ENCODE measurements at places on chromosomes 6 and 20.

DNA sequence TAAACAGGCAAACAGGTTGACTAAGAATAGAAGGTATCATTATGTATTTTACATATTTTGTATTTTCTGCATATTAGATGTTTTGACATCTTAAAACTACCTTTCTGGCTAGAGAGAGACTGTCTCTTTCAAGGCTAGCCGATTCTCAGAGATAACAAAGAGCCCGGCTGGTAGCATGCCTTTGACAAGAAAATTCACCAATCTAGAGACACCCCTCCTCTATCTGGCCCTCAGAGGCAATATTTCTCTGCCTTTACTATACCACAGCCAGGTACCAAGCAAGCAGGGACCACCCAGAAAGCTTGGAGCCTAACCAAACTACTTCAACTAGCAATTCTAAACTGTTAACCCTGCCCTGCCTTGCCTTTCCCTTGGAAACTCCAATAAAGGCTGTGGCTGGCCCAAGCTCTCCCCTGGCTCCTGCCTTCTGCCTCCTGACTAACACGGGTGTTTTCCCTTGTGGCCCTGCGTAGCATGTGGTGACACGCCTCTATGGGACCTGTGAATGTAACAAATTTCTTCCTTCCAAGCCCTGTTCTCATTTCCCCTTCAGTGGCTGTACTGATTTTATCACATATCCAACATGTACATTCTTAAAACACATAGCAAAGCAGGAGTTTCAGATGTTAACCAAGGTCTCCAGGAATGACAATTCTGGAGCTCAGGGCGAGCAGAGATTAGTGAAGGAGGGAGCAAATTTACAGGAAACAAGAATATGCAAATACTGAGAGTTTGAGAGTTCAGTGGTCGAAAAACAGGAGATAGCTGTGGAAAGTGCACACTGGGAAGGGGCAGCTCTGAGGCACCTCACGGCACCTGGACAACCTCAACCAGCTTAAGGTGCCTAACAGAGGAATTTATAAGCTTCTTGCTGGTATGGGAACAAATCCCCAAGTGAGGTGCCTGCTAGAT, 120.8 kb downstream of the BACH2 start:
- no peak for DNase-seq

- no peak for DNase-seq
Observed at GRCh38 chr6:4280707-4281106, 145.3 kb upstream of the ECI2 start.

DNA sequence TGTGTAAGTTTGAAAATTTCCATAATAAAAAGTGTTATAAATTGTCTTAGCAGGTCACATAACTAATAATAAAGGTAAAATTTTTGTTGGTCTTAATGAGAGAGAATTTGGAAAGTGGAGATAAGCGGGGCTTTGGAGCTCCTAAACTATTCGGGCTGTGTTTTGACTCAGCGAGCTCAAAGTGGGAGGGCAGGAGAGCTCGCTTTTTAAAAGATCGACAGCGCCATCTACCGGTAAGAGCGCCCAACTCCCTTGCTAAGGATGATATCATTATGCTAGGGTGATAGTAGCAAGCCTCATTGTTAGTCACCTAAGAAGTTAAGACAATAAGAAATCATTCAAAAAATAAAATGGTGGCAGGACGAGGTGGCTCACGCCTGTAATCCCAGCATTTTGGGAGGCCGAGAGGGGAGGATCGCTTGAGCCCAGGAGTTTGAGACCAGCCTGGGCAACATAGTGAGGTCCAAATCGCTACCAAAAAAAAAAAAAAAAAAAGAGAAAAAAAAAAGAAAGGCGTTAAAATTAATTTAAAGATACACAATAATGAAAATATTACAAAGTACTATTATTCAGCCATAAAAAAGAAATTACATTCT, 24.8 kb downstream of the C6orf15 start:
- peak; percentile 87 for DNase-seq

GRCh38 chr6:84360039-84360438, 132.6 kb upstream of the CEP162 start:
- no peak for DNase-seq

GRCh38 chr6:127347178-127347577, 3.8 kb upstream of the ECHDC1 start:
- no peak for DNase-seq

- DNase-seq = no peak
Observed at GRCh38 chr6:1516742-1517520, 92.8 kb upstream of the FOXC1 start.

- no peak for DNase-seq
Observed at GRCh38 chr20:62320581-62321354, 18.0 kb downstream of the ADRM1 start.

DNA sequence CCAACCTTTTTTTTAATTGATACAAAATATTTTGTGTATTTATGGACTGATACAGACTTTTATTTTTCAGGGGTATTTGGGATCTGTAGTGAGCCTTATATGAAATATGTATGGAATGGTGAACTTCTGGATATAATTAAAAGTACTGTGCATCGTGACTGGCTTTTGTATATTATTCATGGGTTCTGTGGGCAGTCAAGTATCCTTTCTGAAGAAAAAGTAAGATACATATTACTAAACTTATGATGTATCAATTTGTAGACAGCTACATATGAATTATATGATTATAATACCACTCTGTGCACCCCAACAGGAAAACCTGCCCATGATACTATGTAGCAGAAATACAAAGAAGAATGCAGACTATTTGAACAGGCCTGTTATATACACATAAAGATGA, 47.2 kb downstream of the FIG4 start:
- no peak for DNase-seq

- DNase-seq = no peak
Observed at GRCh38 chr20:57505979-57506378, 19.0 kb downstream of the CTCFL start.

DNA sequence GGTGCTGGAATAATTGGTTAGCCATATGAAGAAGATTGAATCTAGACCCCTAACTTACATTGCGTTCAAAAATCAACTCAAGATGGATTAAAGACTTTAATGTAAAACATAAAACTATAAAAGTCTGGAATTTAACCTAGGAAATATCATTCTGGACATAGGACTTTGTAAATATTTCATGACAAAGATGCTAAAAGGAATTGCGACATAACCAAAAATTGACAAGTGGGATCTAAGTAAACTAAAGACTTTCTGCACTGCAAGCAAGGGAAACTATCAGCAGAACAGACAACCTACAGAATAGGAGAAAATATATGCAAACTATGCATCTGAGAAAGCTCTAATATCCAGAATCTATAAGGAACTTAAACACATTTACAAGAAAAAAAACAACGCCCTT, 45.5 kb upstream of the SLC35F1 start:
- no peak for DNase-seq

DNA sequence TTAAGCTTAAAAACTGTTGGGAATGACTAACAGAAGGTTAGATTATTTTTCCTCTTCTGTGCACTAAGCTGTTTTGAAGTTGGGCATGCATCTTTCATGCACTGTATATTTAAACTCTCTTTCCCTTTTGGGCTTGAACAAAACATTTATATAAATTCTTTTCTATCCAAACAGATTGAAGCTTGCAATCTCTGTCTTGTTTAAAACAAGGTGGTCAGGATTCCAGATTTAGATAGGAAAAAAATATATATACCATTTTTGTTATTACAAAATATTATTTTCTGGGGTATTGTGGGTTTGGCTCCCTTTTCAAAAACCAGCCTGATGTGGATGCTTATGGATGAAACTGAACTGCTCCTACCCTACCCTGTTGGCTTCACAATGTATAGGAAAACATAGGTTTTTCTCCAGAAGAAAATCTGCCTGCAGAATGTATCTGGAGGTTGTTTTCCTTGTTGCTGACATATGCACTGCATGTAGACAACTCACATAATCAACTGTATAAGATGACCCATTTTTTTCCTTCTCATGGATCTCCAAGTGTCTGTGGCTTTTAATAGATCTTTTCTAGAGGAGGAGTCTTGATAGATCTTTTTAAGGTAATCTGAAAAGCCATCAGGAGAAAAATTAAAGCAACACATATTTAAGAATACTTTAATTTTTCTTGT, 146.3 kb downstream of the PRL start:
- no peak for DNase-seq

DNA sequence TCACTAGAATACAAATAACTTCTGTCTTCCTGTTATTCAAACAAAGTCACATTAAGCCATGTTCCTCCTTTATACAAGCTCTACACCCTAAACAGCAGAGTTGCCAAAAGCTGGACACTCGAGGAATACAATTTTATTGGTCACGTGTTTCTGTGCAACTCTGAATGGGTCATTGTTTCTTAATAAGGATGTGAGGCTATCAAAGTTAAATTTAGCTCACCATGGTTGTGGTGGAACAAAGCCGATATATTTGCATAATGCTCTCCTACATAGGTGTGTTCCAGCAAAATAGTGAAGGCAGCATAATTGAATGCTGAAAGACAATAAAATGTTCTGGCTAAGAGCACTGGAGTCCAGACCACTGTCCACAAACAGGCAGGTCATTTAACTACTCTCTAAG, 36.9 kb upstream of the CD2AP start:
- DNase-seq = no peak

GRCh38 chr20:34907616-34908469, 31.4 kb downstream of the ACSS2 start:
- no peak for DNase-seq

DNA sequence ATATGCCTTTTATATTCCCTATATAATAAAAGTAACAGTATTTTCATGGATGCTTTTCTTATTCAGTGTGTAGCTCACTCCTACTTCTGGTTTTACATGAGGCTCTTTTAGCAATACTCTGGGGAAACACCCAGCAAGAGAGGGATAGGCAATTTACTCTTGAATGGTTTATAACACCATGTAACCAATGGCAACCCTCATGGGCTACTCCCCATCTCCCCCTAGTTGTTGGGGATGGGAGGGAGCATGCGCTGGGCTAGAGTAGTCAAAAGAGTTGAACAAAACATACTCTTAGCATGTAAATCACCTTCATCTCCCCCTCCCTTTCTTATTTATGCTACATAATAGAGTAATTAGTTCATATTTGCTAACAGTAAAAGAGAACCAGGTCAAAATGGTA, 140.1 kb upstream of the LRFN2 start:
- no peak for DNase-seq

DNA sequence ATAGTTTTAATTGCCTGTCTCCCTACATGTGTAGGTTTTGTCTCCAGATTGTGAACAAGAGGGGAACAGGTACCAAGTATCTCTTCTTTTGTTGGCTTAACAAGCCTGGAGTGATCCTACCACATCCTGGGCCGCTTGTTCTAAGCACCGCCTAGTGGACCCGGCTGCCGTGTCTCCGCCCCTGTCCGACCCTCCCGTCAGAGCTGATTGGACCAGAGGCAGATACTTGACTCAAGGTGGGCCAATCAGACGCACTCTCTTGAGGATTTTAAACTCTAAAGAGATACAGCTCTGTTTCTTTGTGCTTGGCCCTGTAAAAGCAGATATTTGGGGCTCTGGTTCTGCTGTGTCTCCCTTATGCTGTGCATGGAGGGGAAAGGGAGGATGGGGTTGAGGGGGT, 68.2 kb downstream of the PRDM1 start:
- no peak for DNase-seq

GRCh38 chr6:20706939-20707485, 172.8 kb downstream of the CDKAL1 start:
- DNase-seq = no peak

DNA sequence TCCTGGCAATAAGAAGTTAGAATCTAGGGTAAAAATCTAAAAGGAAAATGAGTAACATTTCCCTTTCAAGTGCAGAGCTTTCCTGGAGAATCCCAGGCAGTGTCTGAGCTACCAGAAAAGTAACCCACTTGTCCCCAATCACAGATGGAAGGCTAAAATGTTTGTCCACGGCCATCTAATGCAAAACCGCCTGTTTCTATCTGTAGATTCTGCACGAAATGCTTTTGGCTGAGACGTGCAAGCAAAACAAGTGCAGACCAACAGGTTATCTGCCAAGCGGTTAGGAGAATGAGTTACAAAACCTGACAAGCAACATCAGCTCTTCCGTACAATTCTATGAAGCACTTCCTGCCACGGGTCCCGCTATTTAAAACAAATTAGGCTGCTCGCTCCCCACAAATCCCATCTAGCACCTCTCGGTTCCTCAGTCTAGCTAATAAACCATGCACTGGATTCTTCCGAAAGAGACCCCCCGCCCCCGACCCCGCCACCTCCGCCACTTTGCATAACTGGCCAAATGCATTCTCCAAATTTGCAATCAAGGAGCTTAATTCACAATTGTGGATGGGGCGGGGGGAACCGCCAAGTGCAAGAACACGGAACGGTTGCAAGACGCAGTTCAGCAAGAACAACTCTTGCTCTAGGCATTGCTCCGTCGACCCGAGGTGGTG, 1.4 kb downstream of the ELOVL5 start:
- no peak for DNase-seq

DNA sequence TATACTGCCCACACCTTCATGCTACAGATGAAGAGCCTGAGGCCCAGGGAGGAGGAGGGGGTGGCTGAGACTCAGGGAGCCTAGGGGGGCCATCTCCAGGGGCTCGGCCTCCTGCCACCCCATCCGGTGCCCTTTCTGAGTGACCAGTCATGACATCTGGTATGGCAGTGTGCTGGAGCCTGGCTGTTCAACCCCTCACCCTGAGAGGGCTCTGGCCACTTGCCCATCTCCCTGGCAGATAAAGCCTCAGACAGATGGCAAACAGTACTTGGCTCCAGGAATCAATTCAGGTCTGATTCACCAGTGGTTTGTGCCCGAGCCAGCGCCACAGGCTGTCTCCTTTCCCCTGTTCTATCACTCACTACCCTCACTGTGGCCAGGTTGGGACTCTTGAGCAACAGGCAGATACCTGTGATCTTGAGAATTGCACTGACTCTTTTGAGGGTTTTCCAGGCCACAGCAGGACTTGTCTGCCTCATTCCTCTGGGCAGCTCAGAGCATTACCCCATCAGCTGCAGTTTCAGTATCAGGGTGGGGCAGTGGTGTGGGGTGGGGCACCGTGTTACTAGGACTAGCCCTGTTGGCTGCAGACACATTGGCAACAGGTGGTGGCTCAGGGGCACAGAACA, 22.8 kb downstream of the SRSF3 start:
- no peak for DNase-seq

GRCh38 chr20:23880417-23880816, 869 bp upstream of the CST5 start:
- DNase-seq = no peak

DNA sequence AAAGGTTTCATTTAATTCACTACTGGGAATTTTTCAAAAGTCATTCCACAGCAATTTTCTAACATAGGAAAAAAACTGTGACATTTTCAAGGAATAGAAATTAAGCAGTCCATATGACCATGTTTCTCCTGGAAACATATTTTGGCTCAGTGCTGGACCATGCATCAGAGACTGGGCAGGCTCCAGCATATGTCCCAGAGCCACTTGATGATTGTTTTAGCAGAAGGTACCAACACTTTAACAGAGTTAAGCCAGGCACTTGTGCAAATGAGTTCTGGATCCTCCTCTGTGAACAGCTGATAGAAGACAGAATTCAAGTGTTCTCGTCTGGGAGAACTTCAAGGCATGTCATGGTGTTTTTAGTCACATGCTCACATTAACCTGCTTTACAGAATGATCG, 516.3 kb downstream of the COL12A1 start:
- DNase-seq = no peak

GRCh38 chr6:74114428-74114827, 418.4 kb downstream of the CD109 start:
- DNase-seq = no peak

Measured in omental fat pad (tissue), 4 donors.